ENCODE measurements at places on chromosomes 7 and 10. TPM values are rescaled to one million over a fixed set of nuclear protein-coding genes. Genes with fewer than 3 reads are reported as not detected.
A peak's percentile ranks its signal among the peaks of the same experiment; 100 is the strongest.

Gene ABI1
- 29.7 TPM for total RNA-seq

Gene LARP4B
- total RNA-seq: 76.2 TPM

- H3K4me3 ChIP-seq: no peak overlapping the region
- no peak for DNase-seq
- no peaks in the 10 kb centered on the region for H3K4me1 ChIP-seq
- no peaks in the 10 kb centered on the region for H3K36me3 ChIP-seq
Measured at GRCh38 chr7:28434510-28434909, 22.2 kb downstream of the CREB5 start.

Gene ARHGEF5
- total RNA-seq: 0.69 TPM

DNA sequence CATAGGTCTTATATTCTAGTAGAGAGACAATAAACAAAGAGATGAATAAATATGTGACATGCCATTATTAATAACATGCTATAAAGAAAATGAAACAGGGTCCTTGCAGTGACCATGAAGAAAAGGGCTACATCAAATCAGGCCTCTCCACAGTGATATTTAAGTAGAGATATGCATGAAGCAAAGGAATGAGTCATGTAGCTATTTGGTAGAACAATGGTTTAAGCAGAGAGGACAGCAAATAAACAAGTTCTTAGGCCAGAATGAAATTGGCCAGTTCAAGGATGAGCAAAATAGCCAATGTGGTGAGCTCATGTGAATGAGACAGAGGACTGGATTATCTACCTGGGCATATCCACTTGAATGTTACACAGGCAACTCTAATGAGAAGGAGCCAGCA is 172.2 kb upstream of the FERD3L start:
- no peak overlapping the region for H3K27ac ChIP-seq
- H3K4me3 ChIP-seq: no peak overlapping the region
- H3K27me3 ChIP-seq: no peaks in the 10 kb centered on the region
- no peaks in the 10 kb centered on the region for H3K4me1 ChIP-seq

Gene SYT15
- total RNA-seq: 1.7 TPM

Gene TPST1
- total RNA-seq: 4.5 TPM

Gene PPP1R3A
- total RNA-seq: 57.2 TPM

- DNase-seq: peak; percentile 36
- H3K27ac ChIP-seq: no peak overlapping the region
- no peak overlapping the region for H3K4me3 ChIP-seq
- H3K4me1 ChIP-seq: no peaks in the 10 kb centered on the region
- no peaks in the 10 kb centered on the region for H3K27me3 ChIP-seq
Measured at GRCh38 chr10:132350391-132350790, 18.4 kb downstream of the LRRC27 start.

Gene DGKI
- 0.45 TPM for total RNA-seq

DNA sequence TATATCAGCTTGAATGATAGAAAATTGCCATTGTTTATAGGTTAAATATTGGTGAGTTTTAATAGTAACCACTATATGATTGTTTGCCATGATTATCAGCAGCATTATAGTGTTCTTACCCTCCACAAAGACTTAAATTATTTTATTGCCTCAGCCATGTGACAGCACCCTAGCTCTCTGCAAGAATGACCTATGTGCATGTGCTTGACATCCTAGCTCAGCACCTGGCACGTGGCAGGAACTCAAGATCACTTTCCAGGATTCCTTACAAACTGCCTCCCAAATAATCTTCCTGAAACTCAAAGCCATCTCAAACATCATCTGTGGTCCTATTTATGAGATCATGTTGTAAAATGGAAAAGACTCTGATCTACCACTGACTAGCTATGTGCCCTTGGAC is 68.1 kb upstream of the ANKRD30A start:
- H3K4me3 ChIP-seq: no peak overlapping the region
- H3K4me1 ChIP-seq: no peaks in the 10 kb centered on the region
- no peaks in the 10 kb centered on the region for H3K27me3 ChIP-seq
- no peak overlapping the region for H3K27ac ChIP-seq
- H3K36me3 ChIP-seq: no peaks in the 10 kb centered on the region

- no peak overlapping the region for H3K27ac ChIP-seq
- DNase-seq: no peak
- no peaks in the 10 kb centered on the region for H3K27me3 ChIP-seq
- H3K36me3 ChIP-seq: no peaks in the 10 kb centered on the region
Measured at GRCh38 chr10:131576341-131577177, 265.0 kb upstream of the TCERG1L start.

Gene CCDC126
- 12.5 TPM for total RNA-seq

DNA sequence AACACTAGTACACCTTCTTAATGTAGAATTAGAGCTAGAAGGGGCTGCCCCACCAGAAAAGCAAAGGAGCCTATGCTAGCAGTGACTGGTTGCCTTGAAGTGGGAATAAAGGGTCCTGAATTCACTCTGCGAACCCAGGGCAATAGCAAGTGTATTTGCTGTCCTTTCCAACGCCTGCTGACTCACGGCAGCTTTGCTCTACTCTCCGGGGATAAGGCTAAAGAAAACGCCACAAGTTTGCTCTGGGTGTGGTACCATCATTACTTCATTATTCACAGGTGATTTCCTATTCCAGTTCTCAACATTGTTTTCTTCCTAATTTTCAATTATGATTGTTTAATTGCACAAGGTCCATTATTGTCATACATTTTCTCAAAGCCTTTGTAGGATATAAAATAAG is 220.5 kb upstream of the AOAH start:
- H3K4me1 ChIP-seq: peaks cover 11% of the 10 kb centered on the region
- no peak for DNase-seq
- no peak overlapping the region for H3K4me3 ChIP-seq
- no peak overlapping the region for H3K27ac ChIP-seq
- H3K27me3 ChIP-seq: no peaks in the 10 kb centered on the region

GRCh38 chr7:73647725-73648592 is 19.7 kb upstream of the VPS37D start:
- H3K27me3 ChIP-seq: peaks cover 38% of the 10 kb centered on the region
- peak overlapping the region; percentile 64 for H3K4me3 ChIP-seq
- no peak overlapping the region for H3K27ac ChIP-seq
- peak; percentile 25 for DNase-seq
- H3K36me3 ChIP-seq: no peaks in the 10 kb centered on the region

- no peak overlapping the region for H3K4me3 ChIP-seq
- H3K27ac ChIP-seq: no peak overlapping the region
- H3K36me3 ChIP-seq: no peaks in the 10 kb centered on the region
- no peaks in the 10 kb centered on the region for H3K27me3 ChIP-seq
- H3K4me1 ChIP-seq: no peaks in the 10 kb centered on the region
- DNase-seq: no peak
Measured at GRCh38 chr7:1681581-1681980, 11.5 kb downstream of the ELFN1 start.

- H3K36me3 ChIP-seq: peaks cover 23% of the 10 kb centered on the region
- H3K27me3 ChIP-seq: no peaks in the 10 kb centered on the region
- H3K4me3 ChIP-seq: no peak overlapping the region
- peaks cover 5% of the 10 kb centered on the region for H3K4me1 ChIP-seq
- H3K27ac ChIP-seq: no peak overlapping the region
- no peak for DNase-seq
Measured at GRCh38 chr10:74099420-74099819, 51.2 kb downstream of the AP3M1 start.

DNA sequence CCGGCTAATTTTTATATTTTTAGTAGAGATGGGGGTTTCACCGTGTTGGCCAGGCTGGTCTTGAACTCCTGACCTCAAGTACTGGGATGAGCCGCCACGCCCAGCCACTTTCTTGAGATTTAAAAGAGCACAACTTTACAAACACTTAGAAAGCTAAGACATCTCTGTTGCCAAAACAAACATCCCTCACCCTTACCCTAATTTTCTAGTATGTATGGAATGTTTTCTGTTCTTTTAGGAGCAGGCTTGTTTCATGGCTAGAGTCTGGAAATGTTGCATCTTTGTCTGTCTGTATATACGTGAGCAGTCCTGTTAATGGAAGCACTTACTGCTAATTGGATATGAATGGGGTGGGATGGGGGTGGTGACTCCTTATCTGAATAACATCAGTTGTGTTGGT is 2.9 kb downstream of the OLAH start:
- no peak for DNase-seq
- no peaks in the 10 kb centered on the region for H3K27me3 ChIP-seq
- H3K36me3 ChIP-seq: no peaks in the 10 kb centered on the region
- H3K4me1 ChIP-seq: no peaks in the 10 kb centered on the region

DNA sequence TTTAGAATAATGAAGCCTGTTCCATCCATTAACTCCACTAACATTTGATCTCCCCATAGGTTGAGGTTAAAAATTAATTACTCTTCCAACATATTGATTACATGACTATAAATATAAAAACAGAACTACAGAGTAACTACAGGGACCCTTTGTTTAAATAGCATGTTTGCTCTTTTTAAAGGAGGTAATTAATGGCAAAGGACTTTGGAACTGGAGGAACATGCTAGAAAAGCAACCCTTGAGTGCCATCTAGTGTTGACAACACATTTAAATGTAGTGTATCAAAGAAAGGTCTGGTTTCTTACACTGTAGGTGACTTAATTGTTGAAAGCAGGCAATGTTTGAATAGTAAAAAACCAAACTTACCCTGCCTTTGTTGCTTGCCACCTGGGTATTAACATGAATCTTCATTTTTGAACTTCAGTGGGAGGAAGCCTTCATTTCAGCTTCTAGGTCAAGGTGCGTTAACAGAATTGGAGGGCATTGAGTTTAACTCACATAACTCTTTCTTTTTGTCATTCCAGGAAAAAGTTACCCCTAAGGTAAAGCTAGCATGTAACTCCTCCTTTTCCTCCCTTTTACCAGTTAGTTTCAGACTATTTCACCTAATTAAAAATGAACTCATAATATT is 52.6 kb upstream of the CAPZA2 start:
- peak overlapping the region; percentile 33 for H3K4me3 ChIP-seq
- peak overlapping the region; percentile 79 for H3K27ac ChIP-seq
- H3K27me3 ChIP-seq: no peaks in the 10 kb centered on the region
- H3K4me1 ChIP-seq: peaks cover 25% of the 10 kb centered on the region

DNA sequence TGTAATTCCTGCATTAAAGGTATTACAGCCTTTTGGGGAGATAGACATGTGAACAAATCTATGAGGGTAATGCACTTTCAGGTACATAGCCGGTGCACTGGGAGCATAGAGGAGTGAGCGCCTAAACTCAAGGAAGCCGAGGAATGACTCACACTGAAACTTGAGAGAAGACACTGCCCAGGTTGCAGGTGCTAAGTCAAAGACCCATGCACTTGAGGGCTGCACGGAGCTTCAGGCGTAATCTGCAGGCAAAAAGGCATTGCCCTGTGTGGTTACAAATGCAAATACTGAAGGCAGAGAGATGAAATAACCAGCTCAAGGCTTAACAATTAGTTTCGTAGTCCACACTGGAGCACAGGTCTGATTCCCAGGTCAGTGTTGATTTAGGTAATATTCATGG is 51.0 kb upstream of the OSBPL3 start:
- no peak for DNase-seq
- no peak overlapping the region for H3K4me3 ChIP-seq
- no peaks in the 10 kb centered on the region for H3K36me3 ChIP-seq
- no peaks in the 10 kb centered on the region for H3K27me3 ChIP-seq
- no peak overlapping the region for H3K27ac ChIP-seq
- no peaks in the 10 kb centered on the region for H3K4me1 ChIP-seq

DNA sequence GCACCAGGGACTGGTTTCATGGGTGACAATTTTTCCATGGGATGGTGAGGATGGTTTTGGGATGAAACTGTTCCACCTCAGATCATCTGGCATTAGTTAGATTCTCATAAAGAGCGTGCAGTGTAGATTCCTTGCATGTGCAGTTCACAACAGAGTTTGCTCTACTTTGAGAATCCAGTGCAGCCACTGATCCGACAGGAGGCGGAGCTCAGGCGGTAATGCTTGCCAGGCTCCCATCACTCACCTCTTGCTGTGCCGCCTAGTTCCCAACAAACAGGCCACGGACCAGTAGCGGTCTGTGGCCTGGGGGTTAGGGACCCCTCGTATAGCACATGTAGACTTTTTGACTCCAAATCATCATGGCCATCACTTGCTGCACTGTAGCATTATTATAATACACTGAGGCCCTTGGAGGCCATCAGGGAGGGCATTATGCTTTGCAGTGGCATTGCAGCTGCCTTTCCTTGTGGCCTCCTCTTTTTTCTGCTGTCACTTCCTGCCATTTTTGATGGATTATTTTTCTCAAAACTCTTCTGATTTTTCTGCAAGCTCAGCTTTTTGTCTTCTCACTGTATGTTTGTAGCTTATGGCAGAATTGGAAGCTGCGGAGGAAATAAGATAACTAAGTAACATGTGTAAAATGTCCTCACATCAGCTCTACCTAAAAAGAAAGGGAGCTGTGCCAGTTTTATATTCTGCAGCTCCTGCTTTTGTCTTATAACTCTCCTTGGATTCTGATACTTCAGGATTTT is 18.5 kb downstream of the CSGALNACT2 start:
- H3K27ac ChIP-seq: no peak overlapping the region
- no peaks in the 10 kb centered on the region for H3K36me3 ChIP-seq
- peaks cover 10% of the 10 kb centered on the region for H3K4me1 ChIP-seq
- H3K4me3 ChIP-seq: no peak overlapping the region
- H3K27me3 ChIP-seq: no peaks in the 10 kb centered on the region

- DNase-seq: peak; percentile 91
- peaks cover 16% of the 10 kb centered on the region for H3K4me1 ChIP-seq
Measured at GRCh38 chr7:28958235-28958979, at the start of gene TRIL. TRIL (minus strand) TSS chr7:28958330; CDS start chr7:28958046, 284 bp downstream.

GRCh38 chr10:57657164-57657765 is 610.4 kb downstream of the IPMK start:
- no peak overlapping the region for H3K4me3 ChIP-seq
- no peaks in the 10 kb centered on the region for H3K27me3 ChIP-seq
- no peaks in the 10 kb centered on the region for H3K4me1 ChIP-seq
- H3K27ac ChIP-seq: no peak overlapping the region
- H3K36me3 ChIP-seq: no peaks in the 10 kb centered on the region
- no peak for DNase-seq

- H3K36me3 ChIP-seq: no peaks in the 10 kb centered on the region
- H3K4me1 ChIP-seq: no peaks in the 10 kb centered on the region
- H3K27ac ChIP-seq: no peak overlapping the region
Measured at GRCh38 chr10:114603948-114604347, 54.1 kb downstream of the ABLIM1 start.

GRCh38 chr7:131157530-131158243 is 170.0 kb upstream of the MKLN1 start:
- peak overlapping the region; percentile 31 for H3K4me3 ChIP-seq
- H3K27me3 ChIP-seq: no peaks in the 10 kb centered on the region
- H3K27ac ChIP-seq: peak overlapping the region; percentile 68

Gene CH25H
- total RNA-seq: not detected

DNA sequence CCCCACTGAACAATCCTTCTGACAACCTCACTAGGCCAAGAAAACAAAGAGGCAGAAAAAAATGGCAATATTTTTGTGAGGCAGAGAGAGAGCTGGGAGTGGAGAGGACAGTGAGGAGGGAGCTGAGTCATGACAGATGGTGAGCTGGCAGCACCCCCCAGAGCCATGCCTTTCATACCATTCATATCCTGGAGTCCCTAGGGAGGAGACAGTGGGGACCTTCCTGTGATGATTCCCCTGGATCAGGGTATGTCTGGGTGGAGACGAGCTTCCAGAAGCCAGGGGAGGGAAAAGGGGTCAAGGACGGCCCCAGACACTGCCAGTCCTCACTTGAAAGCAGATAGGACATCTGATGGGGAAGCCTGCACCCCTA is 160.5 kb downstream of the ADAM12 start:
- no peaks in the 10 kb centered on the region for H3K27me3 ChIP-seq
- no peaks in the 10 kb centered on the region for H3K4me1 ChIP-seq
- no peak overlapping the region for H3K27ac ChIP-seq
- no peak overlapping the region for H3K4me3 ChIP-seq
- DNase-seq: no peak
- H3K36me3 ChIP-seq: no peaks in the 10 kb centered on the region
